ENCODE measurements at places on chromosomes 7 and 10. TPM values are rescaled to one million over a fixed set of nuclear protein-coding genes. Genes with fewer than 3 reads are reported as not detected.

DNA sequence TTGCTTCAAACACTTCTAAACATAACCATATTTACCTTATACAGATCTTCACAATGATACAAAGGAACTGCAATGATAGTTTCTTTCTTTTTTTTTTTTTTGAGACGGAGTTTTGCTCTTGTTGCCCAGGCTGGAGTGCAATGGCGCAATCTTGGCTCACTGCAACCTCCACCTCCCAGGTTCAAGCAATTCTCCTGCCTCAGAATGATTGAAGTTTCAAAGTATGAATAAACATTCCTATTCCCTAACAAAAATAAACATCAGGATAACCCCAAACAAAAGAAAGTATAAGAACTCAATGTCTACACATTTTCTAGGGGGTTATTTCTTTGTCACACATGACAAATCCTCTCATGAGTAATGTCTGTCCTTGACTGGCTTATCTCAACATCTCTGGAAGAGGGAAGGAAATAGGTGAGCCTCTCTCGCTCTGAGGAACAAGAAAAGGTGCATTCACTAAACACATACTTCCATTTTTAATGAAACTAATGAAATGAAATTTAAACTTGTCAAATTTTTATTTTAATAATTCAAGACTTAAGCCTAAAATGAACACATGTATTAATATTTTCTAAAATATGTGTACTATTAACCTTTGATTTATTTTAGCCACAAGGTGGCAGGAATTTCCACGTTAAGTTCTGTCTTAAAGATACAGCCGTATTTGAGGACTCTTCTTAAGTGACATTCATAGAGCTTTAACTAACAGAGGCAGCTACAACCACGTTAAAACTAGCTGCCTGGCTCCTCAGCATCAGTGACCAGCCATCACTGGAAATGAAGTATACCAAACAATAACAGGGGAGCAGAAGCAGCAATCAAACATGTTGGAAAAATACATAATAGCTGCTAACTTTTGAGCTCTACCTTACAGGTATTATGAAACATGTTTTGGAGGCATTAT lies 58.3 kb downstream of the MALSU1 start:
- DNase-seq: no peak

GRCh38 chr10:117477961-117478670 lies 64.4 kb upstream of the EMX2 start:
- DNase-seq: no peak

GRCh38 chr10:61608255-61609033 lies 54.3 kb upstream of the CABCOCO1 start:
- no peak for DNase-seq

GRCh38 chr10:76729841-76730487 lies 907.6 kb downstream of the KCNMA1 start:
- no peak for DNase-seq

- no peak for DNase-seq
Measured at GRCh38 chr10:103067484-103067883, 125.6 kb downstream of the NT5C2 start.

GRCh38 chr10:29140151-29140550 lies 148.7 kb upstream of the LYZL1 start:
- no peak for DNase-seq

- DNase-seq: no peak
Measured at GRCh38 chr10:63677001-63677400, 155.8 kb downstream of the REEP3 start.

DNA sequence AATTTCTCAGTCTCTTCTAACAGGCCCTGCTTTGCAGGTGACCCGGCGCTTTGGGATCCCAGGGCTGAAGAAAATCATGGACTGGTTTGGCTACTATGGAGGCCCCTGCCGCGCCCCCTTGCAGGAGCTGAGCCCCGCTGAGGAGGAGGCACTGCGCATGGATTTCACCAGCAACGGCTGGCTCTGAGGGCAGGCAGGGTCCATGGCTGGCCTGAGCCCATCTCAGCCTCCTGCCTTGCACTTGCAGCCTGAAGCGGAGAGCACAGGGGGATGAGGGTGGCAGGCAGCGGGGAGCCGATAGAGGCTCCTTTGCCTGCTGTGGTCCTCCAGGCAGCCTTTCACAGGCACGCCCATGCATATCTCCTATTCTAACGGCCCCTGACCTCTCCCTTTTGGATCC lies 21.8 kb downstream of the MORN4 start:
- no peak for DNase-seq

- DNase-seq: no peak
Measured at GRCh38 chr10:60717852-60718251, 60.4 kb upstream of the CDK1 start.

DNA sequence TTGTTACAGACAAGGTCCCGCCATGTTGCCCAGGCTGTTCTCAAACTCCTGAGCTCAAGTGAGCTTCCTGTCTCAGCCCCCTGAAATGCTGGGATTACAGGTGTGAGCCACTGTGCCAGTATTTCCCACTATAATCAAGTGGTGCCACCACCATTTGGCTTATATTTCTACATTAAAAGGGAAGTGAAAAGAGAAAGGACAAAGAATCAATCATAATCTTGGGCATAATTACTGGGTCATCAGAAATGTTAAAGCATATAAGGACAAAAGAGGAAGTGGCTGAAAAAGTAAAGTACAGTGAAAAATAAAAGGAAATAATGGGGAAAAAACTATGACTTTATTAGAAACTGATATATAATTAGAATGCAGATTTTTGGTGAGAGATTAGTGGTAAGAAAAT lies 25.7 kb upstream of the ENTPD1 start:
- DNase-seq: no peak

GRCh38 chr7:122258971-122259370 lies 45.6 kb downstream of the FEZF1 start:
- DNase-seq: no peak

ODAD2 gene
- 6.8 TPM for total RNA-seq

TRA2A gene
- 54.6 TPM for total RNA-seq

ZSCAN25 gene
- 11.7 TPM for total RNA-seq

CALCR gene
- 2.4 TPM for total RNA-seq

YWHAG gene
- 428 TPM for total RNA-seq

ZNF239 gene
- total RNA-seq: 9.8 TPM

Measured in spinal cord (tissue), 10 donors.